ENCODE measurements at places on chromosomes 11 and 22.
A peak's percentile ranks its signal among the peaks of the same experiment; 100 is the strongest.

- no peak for DNase-seq
Measured at GRCh38 chr22:35981900-35982299, 46.7 kb downstream of the RBFOX2 start.

DNA sequence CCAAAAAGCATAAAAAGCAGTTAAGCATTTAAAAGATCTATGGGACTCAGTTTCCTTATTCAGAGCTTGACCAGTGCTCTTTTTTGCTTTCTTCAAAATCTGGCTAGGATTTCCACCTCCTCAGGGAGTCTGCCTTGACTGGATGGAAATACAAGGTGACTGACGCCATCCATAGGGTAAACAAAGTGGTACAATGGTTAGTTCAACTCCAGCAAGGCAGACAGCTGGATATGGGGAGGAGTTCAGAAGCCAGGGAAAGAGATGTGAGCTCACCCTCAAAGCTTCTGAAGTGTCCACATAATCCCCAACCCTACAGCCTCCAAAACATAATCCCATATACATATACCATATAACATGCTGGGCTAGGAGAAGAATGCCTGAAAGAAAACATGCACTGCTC is 52.0 kb downstream of the KIRREL3 start:
- DNase-seq = no peak

GRCh38 chr11:32069361-32070058 is 21.4 kb upstream of the RCN1 start:
- DNase-seq = no peak

- DNase-seq = no peak
Measured at GRCh38 chr22:48719978-48720661, 1107.6 kb downstream of the BRD1 start.

GRCh38 chr11:20876738-20877137 is 207.4 kb downstream of the NELL1 start:
- DNase-seq = no peak

- peak; percentile 14 for DNase-seq
Measured at GRCh38 chr11:104134745-104135144, 29.2 kb downstream of the PDGFD start.

GRCh38 chr11:38191101-38191500 is 1593.1 kb upstream of the RAG2 start:
- no peak for DNase-seq

DNA sequence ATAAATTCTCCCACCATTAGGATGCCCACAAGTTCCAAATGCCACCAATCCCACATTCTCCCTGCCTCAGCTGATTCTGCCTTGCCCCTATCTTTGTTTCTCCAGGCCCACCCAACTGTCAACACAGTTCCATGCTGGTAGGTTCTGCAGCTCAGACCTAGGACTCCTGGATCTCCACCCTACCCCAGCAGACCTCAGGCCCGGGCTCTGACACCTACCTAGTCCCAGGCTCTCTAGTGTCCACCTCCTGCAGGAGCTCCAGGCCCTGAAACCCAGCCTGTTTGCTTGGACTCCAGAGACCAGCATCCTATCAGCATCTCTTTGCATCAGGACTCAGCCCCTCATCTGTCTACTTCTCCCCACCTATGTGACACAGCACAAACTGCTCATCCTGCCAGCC is 86.5 kb downstream of the PDE2A start:
- no peak for DNase-seq

GRCh38 chr11:83641511-83641910 is 355.3 kb upstream of the CCDC90B start:
- peak; percentile 33 for DNase-seq

DNA sequence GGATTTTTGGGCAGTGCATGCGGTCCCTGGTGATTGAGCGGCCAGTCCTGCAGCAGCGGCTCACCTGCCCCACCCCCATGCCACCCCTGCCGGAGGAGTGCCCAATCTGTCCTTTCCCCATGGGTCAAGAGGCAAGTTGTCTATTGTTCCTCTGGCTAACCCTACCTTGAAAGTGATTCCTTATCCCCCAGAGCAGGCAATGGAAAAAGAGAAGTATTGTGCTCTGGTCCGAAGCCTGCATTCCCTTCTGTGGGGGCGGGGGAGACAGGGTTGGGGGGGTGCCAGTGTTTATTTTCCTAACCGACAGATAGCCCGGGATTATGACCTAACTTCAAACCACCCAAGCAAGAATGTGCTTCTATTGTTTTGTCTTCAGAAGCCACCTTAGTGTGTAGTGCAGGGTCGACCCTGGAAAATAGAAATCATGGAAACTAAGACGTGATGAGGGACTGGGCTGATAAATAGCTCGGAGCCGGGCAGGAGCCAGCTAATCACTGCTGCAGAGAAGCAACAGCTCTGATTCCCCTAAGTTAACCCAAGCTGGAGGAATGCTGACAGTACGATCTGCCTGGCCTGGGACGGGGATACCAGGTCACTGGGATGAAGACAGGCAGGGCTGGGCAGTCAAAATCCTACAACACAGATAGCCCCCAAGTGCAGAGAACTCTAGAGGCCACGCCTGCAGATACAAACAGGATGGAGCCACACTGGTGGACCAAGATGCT is 38.7 kb upstream of the ATXN10 start:
- no peak for DNase-seq
